NCI-H460 (cell line): ENCODE measurements at places on chromosomes 13 and 19. TPM values are rescaled to one million over a fixed set of nuclear protein-coding genes. Genes with fewer than 3 reads are reported as not detected.

GRCh38 chr19:54662730-54663129 lies at the start of gene LILRB4:
Gene LILRB4 (plus strand): TSS chr19:54662985. CDS start chr19:54663034, 49 bp downstream.
- no peak for DNase-seq

DNA sequence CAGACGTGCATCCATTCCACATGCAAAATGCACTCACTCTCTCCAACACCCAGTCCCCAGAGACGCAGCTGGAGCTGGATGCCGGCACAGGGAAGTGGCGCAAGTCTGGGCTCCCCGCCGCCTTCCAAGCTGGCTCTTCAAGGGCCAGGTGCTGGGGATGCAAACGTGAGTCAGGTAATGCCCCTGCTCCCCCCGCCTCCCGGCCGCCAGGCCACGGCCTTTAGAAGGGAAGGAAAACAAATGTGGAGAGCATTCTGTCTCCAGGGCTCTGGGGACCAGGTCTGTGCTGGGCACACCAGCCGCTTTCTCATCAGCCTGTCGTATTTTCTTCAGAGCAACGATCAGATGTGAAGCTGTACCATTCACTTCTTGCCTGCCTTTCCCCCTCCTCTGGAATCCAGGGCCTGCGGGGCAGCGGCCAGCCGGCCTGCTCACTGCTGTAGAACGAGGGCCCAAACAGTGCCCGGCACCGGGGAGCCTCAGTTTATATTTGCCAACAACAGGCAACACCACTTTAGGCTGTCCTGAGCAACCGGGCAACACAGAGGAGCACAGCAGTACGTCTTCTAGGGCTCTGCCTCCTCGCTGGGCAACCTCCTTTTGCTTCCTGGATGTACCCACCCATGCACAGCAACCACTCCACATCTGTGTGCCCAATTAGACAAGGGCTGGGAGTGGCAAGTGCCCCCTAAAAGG lies 3.8 kb downstream of the RAB20 start:
- DNase-seq = no peak

GRCh38 chr13:44732503-44733098 lies 156.5 kb upstream of the TSC22D1 start:
- DNase-seq = no peak

DNA sequence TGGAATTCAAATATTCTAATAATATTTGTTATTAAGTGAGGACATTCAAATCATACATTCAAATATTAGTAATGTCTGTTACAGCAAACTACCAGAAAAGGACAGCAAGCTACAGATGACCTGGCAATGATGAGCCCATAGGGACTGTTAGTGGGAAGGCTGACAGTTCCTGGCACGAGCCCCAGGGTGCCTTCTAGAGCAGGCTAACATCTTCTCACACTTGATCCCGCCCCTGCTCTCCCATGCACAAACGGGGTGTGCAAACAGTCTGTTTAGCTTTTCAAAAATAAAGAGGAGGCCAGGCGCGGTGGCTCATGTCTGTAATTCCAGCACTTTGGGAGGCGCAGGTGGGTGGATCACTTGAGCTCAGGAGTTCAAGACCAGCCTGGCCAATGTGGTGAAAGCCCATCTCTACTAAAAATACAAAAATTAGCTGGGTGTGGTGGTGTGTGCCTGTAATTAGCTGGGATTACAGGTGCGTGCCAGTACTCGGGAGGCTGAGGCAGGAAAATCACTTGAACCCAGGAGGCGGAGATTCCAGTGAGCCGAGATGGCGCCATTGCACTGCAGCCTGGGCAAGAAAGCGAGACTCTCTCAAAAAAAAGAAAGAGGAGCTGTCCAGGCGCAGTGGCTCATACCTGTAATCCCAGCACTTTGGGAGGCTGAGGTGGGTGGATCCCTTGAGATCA lies 9.6 kb upstream of the GARRE1 start:
- DNase-seq = no peak

The FAM216B gene
- 2.0 and 2.2 TPM in 2 replicates for total RNA-seq

The CCL25 gene
- total RNA-seq = not detected in 2 replicates

The INSL3 gene
- total RNA-seq = not detected in 2 replicates
